ENCODE measurements at places on chromosomes 4 and X.
A peak's percentile ranks its signal among the peaks of the same experiment; 100 is the strongest.

DNA sequence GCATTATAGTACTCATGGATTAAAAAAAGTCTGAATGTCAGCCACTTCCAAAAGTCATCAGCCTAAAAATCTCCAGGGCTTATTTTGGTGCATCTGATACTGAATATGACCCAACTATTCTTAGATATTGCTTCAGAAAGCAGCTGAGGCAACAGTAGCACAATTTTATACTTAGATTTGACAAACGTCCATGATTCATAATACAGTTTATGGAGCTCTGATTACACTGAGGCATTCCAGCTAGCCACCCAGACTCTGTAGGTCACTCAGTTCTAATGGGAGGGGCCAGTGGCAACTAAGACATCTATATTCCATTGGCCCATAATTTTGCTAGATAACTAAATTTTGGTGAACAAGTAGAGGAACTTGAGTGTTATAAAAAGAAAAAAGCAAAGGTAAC is 10.3 kb downstream of the SPATA4 start:
- DNase-seq, result no peak

DNA sequence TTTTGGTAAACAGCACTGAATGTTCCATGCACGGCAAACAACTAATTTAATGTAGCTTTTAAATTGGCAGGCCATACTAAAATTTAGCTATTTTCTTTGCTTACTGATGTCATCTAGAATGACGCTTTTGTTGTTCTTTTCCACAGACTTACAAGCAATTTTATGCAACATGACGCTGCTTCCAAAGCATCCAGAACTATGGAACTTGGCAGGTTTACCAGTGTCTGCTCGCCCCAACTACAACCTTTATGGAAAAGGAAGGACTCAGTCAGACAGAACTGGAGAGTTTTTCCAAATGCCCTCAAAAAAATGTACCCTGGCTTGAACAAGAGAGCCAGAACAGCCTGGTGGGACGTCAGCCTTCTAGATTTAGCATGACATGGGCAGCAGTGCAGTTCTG is 58.7 kb downstream of the ANOS1 start:
- no peak for DNase-seq

DNA sequence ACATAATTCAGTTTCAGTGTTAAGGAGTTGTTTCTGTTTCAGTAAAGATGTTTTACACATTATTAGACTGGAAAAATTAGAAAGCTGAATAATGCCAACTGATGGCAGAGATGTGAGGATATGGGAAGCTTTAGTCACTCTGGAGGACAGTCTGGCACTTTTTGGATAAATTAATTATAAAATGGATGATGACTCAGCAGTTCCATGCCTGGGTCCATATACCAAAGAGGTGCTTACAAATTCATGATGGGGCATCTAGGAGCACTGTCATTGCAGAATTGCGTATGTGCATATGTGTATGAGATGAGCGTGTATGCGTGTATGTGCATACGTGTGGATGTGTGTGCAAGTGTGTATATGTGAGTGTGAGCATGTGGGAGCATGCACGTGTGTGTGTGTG is 31.2 kb upstream of the ANKRD50 start:
- DNase-seq, result no peak

- no peak for DNase-seq
These were observed 79.0 kb upstream of the ENPEP start for GRCh38 chr4:110396963-110397362.

DNA sequence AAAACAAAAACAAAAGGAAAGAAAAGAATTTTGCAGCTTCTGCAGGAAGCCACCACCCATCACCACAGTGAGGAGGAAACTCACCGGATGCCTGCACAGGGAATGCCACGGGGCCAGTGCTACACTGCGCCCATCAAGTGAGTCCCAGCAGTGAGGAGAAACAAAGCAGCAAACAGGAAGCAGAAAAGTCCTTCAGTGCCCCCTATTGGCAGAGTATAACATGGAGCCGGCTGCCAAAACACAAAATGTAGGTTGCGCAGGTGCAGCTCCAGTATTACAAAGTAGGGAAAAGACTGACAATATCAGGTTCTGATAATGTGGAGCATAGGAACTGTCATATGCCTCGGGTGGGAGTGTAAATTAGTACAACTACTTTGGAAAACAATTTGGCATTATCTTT is 23.3 kb upstream of the SCML2 start:
- DNase-seq, result peak; percentile 5

- peak; percentile 45 for DNase-seq
These were observed 6.2 kb upstream of the IQSEC2 start for GRCh38 chrX:53287493-53288138.

DNA sequence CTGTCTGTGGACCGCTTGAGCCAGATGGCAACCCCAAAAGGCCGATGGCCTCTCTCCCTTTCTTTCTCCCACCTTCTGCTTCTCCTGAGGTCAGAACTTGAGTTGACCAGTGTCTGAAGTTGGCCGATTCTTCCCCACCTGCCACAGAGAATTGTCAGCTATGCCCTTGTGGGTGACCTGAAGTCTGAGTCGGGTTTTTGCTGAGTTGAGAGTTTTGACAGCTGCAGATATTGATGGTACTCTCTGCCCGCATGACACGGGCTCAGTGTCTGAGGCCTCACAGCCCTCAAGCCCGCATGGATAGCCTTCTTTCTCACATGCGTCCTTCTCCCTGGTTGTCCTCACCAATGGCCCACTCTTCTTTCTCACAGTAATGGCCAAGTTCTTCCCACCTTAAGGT is 111.0 kb downstream of the EFNB1 start:
- DNase-seq, result no peak

- DNase-seq, result no peak
These were observed 99.1 kb upstream of the SMIM10 start for GRCh38 chrX:134891652-134892051.
